ENCODE measurements at places on chromosomes 7 and 10.

DNA sequence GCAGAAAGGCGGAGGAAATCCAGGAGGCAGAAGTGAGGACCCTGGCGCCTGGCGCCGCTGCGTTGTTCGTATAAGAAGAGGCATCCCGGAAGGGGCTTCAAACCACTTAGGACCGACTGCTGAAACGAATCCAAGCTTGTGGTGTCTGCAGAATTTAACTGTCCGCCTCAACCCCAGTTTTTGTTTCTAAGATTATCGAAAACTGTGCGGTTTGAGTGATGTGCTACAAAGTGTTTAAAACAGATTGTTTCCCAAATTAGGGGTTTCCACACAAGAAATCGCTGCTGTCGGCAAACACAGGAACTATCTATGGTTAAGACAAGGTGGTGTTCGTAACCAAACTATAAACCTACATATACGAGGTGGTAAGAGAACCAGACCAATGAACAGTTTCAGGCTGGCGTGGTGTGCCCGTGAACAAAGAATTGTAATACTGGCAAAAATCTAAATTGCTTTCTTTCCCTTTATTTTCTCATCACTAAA lies 835 bp upstream of the DGKI start:
- no peak for DNase-seq

DNA sequence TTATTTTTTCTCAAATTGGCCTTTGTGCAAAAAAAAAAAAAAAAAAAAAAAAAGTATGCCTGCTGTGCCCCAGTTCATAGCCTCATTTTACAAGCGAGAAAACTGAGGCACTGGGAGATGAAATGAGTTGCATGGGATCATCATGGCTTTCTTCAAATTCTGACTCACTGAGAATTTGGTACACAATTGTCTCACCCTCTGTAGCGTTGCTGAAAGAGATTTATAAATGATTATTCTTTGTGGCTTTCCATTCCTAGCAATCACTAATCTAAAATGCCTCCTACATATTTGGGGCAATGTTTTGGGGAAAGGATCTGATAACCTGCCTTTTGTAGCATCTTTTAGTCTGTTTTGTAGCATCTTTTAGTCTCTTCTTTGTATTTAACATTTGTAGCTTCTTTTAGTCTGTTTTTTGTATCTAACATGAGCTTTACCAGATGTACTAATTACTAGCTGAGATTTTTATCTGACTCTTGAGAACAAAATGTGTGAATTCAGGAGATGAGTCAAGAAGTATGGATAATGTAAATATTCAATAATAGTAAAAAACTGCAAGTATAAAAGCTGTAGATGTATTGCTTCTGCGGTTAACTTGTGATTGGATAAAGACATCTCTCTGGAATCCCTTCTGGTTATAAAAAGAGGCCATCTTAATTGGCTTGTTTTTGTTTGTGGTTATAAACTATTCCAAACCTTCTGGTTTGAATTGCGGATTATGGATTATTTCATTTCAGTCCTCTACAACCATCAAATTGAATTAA lies 161.4 kb downstream of the ARID5B start:
- DNase-seq, result no peak

DNA sequence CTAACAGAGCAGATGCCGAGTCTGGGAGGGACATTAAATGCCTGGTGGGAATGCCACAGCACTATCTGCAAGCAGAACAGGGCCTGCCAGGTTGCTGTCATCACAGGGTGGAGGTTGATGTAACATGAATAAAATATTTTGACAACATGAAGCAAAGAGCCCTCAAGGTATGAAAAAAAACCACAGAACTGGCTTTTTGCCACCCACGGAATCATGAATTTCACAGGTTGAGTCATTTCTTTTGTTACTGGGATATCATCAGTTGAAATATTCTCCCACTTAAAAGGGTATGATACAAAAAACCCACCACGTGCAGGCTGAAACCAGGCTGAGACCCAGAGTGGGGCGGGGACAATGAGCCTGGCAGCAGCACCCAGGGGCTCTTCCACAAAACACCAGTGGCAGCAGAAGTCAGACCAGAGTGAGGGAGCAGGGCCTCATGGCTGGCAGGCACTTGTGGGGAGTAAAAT lies 220.1 kb downstream of the TNS3 start:
- DNase-seq, result no peak

DNA sequence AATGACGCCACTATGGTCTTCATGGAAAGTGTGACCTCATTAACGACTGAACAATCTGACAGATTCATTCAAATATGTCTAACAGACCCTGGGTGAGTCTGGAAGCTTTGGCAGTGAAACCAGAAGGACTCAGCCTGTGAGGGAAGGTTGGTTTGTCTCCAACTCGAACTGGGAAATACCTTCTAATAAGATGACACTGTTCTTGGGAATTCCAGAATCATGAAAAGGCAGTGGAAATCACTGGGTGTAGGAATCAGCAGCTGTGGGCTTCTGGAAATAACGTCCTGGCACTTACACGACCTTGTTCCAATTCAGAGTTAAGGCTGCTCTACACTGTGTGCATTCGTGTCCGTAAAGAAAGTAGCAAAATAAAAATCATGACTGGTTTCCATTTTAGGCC lies 75.1 kb downstream of the DGKI start:
- DNase-seq, result no peak

GRCh38 chr7:154937837-154938236 lies 65.1 kb downstream of the PAXIP1 start:
- DNase-seq, result no peak

DNA sequence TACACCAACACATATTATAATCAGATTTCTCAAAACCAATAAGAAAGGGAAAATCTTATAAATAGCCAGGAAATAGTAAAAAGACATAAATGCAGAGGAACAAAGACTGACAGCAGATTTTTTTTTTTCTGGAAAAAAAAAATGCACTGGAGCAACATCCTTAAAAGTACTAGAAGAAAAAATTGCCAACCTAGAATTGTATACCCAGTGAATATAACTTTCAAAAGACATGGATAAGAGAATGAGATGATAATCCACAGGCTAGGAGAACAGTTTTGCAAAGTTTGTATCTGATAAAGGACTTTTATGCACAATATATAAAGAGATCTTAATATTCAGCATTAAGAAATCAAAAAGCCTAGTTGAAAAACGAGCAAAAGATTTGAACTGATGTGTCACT lies 554.0 kb downstream of the AUTS2 start:
- DNase-seq, result no peak

DNA sequence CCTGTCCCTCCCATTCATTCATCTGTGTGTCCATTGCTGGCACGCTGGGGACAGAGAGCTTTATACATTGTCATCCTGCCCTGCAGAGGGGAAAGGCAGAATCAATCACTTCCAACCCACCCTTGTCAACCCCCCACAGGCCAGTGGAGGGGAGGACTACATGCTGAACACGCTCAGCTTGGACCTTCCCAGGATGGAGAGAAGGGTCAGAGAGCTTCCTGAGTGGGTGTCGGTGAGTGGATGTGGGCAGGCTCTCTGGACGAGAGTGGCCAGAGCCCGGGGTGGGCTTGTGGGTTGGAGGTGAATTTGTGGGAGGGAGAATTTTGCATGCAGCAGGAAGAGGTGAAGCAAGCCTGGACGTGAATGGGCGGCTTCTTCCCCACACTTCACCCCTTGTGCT lies 93.9 kb downstream of the DNAJB6 start:
- DNase-seq, result no peak

GRCh38 chr7:22485189-22485588 lies 14.8 kb downstream of the STEAP1B start:
- no peak for DNase-seq
